Ascending aorta (tissue), 2 donors: ENCODE measurements at places on chromosomes 7 and 10. TPM values are rescaled to one million over a fixed set of nuclear protein-coding genes. Genes with fewer than 3 reads are reported as not detected.

DNA sequence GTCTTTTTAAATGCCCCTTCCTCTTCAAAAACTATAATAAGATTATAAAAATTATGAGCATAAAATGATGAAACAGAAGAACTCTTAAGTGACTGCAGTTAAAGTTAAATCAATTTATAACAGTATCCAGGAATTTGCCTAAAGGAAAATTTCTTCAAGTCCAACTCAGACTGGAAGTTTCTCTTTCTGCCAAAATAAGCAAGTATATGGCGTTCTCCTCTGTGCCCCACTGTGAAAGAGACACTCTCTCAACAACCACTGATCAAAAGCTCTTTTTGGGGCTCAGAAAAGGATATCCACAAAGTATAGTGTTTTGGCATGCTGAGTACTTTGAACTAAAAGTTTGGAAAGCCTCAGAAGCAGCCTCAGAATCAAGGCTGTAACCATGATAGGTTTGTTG is 139.9 kb downstream of the SKIDA1 start:
- no peak for DNase-seq

DNA sequence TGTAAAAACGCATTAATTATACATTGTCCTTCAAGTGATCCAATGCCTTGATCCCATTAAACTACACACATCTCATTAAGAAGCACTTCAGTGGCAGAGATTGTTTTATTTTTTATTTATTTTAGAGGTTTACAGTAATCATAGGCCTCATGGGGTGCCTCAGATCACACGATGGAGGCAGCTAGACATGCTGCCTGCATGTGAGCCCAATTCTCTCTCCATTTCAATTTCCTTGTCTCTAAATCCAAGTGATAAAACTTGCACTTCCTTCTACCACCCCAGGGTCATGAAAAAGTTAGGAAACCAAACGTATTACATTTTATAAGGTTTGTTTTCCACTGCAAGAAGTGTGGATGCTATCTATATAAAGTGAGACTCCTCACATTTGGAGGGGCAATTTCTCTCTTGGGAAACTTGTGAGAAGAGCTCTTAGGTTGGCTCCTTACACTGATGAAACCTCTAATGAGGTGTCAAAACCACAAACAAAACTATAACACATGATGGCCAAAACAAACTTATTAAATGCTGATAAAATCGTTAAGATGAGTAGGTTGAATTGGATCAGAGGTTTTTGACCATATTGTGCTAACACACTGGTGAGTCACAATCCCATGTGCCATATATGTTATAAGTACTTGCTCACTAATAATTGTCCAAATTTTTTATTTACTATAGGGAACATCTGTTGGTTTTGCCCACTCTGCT is 22.3 kb upstream of the XPNPEP1 start:
- DNase-seq: no peak

GRCh38 chr10:116853701-116854100 is 4.4 kb downstream of the ENO4 start:
- no peak for DNase-seq

OR9A2 gene
- not detected for total RNA-seq

DUSP5 gene
- total RNA-seq: 26.9 TPM

GRCh38 chr10:132783940-132784865 is 1.7 kb downstream of the NKX6-2 start:
- no peak for DNase-seq

GPR141 gene
- total RNA-seq: not detected

DNA sequence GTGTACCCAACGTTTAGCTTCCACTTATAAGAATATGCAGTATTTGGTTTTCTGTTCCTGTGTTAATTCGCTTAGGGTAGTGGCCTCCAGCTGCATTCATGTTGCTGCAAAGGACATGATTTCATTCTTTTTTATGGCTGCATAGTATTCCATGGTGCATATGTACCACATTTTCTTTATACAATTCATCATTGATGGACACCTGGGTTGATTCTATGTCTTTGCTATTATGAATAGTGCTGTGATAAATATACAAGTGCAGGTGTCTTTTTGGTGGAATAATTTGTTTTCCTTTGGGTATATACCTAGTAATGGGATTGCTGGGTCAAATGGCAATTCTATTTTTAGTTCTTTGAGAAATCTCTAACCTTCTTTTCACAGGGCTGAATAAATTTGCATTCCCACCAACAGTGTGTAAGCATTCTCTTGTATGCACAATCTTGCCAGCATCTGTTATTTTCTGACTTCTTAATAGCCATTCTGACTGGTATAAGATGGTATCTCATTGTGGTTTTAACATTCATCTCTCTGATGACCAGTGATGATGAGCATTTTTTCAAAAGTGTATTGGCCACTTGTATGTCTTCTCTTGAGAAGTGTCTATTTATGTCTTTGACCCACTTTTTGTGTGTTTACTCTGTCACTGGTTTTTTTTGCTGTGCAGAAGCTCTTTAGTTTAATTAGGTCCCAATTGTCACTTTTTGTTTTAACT is 72.5 kb upstream of the CC2D2B start:
- no peak for DNase-seq

DNA sequence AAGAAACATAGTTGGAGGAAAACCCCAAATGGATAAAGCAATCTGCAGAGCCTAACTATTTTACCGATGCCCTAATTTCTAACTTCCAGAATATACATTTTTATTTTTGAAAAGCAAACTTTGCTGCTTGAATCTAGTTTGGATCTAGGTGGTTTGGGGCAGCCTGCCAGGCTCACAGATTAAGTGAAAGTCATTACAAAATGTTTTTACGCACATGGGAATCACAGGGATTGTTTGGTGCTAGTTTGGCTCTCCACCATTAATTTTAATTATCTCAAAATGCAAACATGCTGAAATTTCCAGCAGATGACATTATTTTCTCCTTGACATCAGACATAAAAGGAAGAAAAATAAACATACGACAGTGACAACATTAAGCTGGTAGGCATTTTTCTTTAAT is 166.7 kb upstream of the INHBA start:
- no peak for DNase-seq

DNA sequence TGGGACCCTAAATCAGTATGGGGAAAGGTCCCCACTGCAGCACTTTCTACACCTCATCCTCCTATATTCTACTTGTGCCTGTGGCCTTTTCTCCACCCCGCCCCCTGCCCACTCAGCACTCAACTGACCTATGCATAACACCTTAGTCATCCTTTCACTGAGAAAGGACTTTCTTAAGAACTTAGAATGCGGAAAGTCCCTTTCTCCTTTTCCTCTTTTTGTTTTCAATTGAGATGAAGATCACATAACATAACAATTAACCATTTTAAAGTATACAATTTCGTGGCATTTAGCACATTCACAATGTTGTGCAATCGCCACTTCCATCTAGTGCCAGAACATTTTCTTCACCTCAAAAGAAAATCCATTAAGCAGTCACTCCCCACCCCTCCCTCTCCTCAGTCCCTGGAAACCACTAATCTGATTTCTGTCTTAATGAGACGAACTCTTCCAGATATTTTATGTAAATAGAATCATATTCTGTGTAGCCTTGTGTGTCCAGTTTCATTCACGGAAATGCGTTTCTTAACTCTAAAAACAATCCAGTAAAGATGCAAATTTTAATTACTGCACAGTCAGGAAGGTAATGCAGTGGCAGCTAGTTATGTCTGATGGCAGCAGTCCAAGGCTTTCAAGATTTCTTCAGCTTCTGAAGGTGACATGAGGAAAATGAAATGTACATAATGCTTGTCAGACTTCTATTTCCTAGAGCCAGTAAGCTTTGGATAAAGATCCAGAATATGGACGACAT is 41.7 kb downstream of the FAS start:
- no peak for DNase-seq

GRCh38 chr7:106444068-106444655 is 159.4 kb upstream of the NAMPT start:
- DNase-seq: no peak

- peak; percentile 38 for DNase-seq
Measured at GRCh38 chr10:651692-652091, 37.8 kb downstream of the DIP2C start.

DNA sequence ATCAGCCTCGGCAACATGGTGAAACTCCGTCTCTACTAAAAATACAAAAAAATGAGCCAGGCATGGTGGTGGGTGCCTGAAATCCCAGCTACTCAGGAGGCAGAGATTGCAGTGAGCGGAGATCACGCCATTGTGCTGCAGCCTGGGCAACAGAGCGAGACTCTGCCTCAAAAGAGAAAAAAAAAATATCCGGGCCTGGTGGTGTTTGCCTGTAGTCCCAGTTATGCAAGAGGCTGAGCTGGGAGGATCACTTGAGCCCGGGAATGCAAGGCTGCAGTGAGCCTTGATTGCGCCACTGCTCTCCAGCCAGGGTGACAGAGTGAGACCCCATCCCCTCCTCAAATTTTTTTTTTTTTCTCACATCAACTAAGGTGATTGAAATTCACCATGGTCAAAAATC is 42.8 kb downstream of the CDC123 start:
- DNase-seq: no peak

DNA sequence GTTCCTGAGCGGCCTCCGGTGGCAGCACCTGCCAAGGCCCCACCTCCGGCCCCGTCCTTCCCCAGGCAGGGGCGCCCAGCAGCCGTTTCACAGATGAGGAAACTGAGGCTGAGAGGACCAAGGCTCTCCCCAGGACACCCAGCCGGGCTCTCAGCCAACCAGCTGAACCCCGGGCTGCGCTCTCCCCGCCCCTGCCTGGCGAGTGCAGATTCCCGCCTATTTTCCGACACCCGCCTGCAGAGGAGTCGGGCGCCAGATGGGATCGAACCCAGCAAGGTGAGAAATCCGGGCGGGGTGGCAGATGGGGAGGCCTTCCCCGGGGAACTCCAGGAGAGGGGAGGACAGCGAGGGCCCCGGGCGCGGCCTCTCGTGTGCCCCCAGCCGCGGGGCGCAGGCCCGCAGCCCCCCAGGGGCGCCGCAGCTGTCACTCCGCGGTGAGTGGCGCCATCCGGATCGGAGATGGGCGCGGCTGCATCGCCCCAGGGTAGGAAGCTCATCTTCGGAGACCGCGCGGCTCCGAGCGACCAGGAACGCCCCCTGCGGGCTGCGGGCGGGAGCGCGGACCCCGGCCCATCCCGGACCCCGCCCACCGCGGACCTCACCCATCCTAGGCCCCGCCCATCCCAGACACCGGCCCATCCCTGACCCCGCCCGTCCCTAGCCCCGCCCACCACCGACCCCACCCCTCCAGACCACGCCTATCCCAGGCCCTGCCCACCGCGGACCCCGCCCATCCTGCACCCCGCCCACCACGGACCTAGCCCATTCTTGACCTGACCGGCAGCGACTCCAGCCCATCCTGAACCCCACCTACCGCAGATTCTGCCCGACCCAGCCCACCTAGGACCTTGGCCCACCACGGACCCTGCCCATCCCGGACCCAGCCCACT is 90.3 kb downstream of the MICALL2 start:
- no peak for DNase-seq

DNA sequence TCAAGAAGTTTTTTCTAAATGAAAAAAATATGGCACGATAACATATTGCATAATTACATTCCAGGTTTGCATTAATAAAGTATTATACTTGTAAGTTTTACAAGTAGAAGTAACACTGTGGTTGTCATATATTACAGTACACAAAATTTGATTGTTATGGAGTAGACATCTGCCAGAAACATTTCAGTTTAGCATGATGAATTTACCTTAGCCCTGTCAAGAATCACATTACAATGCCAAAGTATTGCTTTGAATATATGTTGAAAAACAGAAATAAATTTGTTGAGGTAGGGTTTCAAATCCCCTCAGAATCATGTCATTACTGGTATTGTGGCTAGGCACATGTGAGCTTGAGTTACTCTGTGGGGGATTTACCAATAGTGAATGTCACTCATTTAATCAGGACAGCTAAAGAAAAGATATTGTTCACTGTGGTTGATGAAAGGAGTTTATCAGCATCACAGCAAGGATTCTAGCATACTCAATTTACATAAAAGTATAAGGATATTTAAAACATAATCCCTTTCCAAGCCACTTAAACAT is 112.1 kb downstream of the MDFIC start:
- no peak for DNase-seq

DNA sequence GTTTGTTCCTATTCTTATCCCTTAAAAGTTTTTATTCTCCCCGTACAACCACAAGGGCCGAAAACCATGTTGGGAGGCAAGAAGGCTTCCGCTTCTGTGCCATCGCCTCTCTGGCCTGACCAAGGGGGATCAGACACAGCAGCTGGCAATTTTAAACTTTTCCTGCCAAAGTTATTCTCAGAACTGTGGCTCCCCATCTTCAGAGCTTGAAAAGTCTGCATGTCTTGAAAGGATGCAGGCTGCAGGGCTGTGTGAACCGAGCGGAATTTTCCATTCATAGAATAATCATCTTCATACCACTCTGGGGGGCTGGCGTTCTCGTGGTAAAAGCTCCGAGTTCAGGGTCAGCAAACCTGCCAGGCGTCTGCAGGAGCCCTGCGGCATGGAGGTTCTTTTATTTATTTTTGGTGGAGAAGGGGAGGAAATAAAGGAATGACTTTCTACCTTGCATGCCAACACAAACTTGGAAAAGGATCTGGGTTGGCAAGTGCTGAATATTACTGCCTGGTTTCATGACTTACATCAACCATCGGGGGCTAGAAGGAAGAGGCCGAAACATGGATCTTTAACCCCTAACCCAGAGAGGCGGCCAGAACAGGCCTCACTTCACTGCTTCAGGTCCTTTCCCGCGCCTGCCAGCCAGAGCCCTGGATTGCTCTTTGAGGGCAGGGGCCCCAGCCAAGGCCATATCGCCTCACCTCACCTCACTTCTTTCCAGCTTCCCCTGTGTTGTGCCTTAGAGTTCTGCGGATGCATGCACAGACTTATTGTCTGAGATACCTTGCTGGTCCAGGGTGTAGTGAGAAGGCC is 3.0 kb upstream of the NANOS1 start:
- DNase-seq: no peak
